ENCODE measurements at places on chromosomes 1 and 21. TPM values are rescaled to one million over a fixed set of nuclear protein-coding genes. Genes with fewer than 3 reads are reported as not detected.

SHISA4 gene
- 148 TPM for total RNA-seq

DNA sequence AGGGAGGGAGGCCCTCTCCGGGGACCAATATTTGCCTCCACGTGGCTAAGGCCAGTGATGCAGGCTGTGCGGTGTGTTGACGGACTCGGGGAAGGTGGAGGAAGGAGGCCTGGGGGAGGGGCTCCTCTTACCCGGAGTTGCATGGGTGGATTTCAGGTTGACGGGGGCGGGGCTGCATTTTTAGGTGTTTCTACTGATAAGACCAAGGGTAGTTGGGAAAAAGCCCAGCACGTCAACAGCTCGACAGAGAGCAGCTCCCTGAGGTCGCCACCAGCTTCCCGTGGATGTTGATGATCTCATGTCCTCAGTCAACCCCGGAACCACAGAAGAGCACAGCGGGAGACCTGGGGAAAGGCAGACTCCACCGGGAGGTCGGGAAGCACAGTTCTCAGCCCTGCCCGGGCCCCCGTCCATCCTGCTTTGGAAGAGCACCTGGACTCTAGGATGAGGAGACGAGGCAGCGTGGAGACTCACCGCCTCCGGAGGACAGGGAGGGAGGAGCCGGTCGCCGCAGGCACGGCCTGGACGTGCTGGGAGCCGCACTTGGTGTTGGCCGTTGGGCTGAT is 32.9 kb upstream of the COL6A1 start:
- no peak for DNase-seq

DNA sequence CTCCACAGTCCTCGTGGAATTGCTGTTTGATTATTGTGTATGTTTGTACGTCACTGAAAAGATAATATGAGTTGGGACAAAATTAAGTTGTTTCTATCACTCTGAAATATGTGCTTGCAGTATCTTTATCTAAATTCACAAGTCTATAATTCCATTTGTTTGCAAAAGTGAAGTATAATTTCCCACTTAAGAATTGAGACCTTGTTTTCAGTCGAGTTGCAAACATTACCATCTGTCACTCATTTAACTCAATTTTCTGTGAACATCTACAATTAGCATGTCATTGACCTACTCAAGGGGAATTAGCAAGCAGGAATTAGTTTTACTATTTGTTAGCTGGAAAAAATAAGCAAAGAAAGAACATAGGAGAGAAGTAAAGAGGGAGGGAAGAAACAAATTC is 195.8 kb downstream of the TPR start:
- DNase-seq = no peak

DNA sequence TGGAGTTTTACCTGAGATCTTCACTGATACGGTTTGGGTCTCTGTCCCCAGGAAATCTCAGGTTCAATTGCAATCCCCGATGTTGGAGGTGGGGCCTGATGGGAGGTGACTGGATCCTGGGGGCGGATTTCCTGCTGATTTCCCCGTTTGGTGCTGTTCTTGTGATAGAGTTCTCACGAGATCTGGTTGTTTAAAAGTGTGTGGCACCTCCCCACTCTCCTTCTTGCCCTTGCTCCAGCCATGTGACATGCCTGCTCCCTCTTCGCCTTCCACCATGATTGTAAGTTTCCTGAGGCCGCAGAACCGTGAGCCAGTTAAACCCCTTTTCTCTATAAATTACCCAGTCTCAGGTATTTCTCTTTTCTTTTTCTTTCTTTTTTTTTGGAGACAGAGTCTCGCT is 126.4 kb upstream of the SLC45A1 start:
- DNase-seq = no peak

GRCh38 chr1:199223936-199224335 is 585.1 kb downstream of the PTPRC start:
- no peak for DNase-seq

DNA sequence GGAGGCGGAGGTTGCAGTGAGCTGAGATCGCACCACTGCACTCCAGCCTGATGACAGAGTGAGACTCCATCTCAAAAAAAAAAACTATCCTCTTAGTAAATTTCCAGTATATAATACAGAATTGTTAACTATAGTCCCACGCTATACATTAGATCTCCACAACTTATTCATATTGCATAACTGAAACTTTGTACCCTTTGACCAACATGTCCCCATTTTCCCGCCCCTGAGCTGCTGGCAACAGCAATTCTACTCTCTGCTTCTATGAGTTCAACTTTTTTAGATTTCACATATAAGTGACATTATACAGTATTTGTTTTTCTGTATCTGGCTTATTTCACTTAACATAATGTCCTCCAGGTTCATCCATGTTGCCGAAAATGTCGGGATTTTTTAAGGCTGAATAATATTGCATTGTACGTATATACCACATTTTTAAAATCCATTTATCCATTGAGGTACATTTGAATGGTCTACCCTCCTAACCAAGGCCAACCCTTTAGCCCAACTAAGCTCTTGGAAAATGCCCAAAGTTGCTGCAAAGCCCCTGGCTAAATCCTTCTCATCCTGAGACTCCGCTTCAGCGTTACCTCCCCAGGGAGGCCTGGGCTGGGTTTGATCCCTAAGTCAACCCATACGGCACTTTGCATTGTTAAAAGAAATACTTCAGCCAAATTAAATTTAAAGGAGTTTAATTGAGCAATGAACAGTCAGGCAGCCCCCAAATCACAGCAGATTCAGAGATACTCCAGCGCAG is 34.2 kb downstream of the NEK2 start:
- no peak for DNase-seq

DNA sequence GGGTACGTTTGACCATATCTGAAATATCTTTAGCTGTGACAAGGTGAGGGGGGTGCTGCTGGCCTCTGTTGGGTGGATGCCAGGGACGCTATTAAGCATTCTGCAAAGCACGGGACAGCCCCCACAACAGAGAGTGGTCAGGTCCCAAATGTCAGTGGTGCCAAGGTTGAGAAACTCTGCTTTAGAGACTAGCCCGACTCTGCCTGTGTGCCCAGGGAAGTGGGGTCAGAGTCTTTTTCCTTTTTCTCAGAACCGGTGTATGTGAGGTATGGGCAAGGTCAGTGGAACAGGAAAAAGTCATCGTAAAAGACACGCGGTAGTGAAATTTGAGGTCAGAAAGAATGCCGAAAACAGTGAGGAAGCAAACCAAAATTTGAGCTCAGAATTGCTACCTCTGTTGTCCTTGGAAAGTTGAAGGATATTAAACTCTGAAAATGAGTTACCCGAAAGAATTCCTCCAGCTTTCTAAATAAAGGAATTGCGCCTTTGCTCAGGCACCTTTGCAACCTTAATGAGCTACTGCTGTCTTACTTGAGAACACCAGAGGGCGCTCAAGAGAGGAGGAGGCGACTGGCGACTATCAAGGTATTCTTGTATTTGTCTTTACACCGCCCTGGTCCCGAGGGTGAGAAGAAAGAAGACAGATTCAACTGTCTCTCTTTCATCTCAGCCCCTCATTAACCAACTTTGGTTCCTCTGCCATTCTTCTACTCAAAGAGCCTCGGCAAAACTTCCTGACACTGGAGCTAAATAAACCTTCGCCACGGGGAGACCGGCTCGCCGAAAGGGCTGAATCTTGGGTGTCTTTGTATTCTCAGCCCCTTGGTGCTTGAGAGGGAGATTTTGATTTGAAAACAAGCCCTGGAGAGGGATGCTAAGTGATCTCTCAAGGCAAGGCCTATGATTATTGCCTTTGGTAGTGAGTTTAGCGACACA is 85.4 kb upstream of the OLIG2 start:
- DNase-seq = peak; percentile 40
